ENCODE measurements at places on chromosomes 1 and 21.
A peak's percentile ranks its signal among the peaks of the same experiment; 100 is the strongest.

DNA sequence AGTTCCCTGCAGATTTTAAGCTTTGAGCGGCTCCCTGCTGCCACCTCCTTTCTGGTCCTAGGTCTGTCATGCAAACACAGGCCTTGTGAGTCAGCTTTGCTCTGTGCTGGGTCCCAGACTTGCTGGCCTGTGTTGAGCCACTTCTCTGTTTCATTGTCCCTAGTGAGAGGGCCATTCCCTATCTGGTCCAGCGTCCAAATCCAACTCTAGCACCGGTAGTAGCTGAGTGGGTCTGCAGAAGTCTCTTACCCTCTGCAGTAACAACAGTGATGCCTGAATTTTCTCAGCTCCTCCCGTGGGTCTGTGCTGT, 5.8 kb downstream of the TTC22 start:
- ATAC-seq = peak; percentile 27

GRCh38 chr21:36909901-36910561, 56.4 kb downstream of the HLCS start:
- peak; percentile 92 for ATAC-seq

DNA sequence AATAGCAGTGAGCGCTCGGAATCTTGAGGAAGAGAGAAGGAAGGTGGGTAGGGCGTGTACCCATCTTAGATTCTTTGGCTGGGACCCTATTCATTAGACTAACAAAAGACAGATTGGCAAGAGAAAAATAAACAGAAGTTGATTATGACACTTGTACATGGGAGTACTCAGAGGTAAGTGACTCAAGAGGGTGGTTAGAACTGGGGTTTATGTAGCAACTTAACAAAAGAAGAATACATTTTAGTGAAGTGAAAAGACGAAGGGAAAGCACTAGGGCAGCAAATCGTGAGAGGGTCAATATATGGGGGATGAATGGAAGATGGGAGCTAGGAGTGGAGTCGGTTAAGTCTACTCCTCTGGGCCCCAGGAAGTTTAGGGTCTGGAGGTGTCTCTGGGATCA, 25.8 kb upstream of the RCC2 start:
- ATAC-seq = peak; percentile 59

- no peak for ATAC-seq
Observed at GRCh38 chr1:34792868-34793727, at the start of gene GJA4. GJA4 (plus strand) TSS chr1:34792999; CDS start chr1:34794214, 1,215 bp downstream.

DNA sequence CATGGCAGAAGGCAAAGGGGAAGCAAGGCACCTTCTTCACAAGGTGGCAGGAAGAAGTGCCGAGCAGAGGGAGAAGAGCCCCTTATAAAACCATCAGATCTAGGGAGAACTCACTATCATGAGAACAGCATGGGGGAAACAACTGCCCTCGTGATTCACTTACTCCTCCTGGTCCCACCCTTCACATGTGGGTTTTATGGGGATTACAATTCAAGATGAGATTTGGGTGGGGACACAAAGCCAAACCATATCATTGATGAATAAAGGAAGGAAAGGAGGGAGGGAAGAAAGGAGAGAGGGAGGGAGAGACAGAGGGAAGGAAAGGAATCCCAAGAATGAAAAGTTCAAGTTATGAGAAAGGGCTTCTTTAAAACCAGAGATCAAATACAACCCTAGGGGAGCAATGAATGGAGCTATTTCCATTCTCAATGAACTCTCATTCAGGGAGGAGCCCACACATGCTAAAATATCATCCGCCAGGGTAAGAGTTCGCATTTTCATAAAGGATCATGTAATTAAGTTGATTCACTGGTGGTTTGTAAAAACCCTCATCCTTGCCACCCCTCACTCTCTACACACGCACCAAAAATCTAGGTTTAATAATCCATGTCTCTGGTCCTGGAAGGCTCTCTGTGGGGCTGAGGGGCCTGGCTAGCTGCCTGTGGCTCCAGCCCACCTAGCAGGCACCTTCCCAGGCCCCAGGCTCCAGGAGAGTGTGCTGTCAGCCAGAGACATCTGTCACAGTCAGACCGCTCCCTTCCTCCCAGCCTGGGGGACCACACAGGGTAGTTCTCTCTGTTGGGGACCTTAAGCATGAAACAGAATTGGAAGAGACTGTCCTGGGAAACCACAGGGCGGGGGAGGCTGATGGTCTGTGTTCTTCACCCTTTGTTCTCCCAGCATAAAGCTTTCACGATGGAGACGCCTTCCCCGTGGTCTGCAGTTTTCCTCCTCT, 94.0 kb downstream of the CCDC185 start:
- no peak for ATAC-seq

DNA sequence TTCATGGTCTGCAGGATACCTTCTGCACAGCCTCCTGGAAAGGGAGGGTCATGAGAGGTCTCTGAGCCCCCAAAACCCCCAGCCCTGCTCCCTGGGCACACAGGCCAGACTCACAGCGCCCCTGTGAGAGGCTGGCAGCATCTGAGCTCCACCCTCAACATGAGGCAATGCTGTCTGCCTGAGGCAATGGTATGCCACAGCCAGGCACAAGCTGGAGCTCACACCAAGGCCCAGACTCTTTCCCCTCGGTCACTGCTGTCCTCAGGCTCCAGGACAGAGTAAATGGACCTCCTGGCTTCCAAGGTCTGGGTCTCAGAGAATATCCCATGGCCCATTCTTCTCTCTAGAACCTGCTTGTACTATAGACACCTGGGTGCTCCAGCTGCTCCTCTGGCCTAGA, 17.2 kb downstream of the MEF2D start:
- ATAC-seq = no peak

DNA sequence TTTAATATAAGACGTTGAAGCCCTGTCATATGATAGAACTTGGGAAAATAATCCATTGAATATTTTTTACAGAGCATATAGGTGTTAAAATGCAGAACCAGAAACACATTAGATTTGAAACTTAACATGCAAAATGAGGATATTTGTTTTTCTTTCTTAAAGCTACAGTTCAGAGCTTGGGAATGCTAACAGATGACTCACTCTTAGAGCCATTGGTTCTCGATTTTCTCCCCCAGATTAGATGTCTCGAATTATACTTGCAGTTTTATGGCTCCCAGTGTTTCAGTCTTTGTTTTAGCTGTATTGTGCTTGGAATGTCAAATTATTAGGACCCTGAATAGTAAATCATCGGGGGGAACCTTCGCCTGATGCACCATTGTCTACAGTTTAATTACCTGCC, 575.7 kb upstream of the ZP4 start:
- ATAC-seq = no peak

DNA sequence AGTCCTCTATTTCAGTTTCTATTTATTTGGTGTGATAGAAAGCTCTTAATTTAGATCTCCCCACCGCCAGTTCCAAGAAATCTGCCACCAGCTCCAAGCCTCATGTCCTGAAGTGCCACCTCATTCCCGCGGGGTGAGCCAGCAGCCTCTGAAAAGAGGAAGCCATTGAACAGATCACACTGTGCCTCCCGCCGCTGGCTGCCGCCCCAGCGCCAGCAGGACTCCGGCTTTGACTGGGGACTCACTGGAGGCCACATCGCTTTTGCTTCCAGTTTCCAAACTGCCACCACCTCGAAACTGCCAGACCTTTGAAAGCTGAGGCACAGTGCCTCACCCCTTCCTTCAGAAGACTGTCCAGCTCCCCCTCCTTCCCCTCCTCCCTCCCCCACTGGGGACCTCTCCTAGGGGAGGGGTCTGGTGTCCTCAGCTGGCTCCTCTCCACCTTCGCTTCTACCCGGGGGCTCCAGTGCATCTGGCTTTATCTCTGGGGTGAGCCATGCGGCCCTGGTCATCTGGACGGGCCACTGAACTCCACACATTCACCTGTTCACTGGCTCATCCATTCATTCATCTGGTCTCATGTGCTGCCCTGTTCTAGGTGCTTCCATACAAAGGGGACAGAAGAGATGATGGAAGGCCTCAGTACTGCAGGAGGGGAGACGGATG, 58.9 kb downstream of the VPS26C start:
- peak; percentile 32 for ATAC-seq

- peak; percentile 50 for ATAC-seq
Observed at GRCh38 chr21:37758982-37759381, 157.3 kb downstream of the KCNJ6 start.

DNA sequence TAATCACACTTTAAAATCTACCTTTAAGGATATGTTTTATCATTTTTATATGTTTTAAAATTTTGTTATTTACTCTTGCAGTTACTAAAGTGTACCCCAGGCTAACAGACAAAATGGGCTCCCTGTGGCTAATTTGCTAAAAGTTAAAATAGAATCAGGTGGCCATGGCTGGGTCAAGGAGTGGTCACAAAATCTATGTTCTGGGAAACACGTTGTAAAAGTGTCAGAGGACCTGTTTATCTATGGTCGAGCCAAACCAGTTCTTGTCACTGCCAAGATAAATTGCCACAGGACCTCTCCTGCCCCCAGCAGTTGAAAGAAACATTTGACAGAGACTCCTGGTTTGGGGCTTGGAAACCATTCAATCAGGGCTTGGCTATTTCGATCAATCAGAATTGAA, 21.2 kb upstream of the TTLL7 start:
- peak; percentile 56 for ATAC-seq

GRCh38 chr1:158998781-158999161, 10.9 kb upstream of the IFI16 start:
- ATAC-seq = peak; percentile 59

DNA sequence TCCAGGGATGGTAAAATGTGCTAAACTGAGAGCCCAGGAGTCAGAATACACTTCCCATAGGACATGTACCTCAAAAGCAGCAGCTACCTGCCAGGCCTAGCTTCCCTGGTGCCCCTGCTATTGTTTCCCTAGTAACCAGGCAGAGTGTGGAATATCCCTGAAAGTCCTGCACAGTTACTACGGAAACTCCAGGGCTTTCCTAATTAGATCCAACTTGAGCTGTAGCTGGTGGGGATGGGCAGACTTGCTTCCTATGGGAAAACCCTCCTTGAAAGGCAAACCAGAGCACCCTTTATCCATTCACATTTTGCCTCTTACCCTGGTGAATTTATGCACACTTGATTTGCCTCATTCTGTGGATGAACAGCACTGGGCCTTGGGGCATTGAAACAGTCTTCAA, 559.9 kb upstream of the PBX1 start:
- no peak for ATAC-seq

- no peak for ATAC-seq
Observed at GRCh38 chr1:78334952-78335351, 155.8 kb upstream of the PTGFR start.

GRCh38 chr1:43979528-43980254, 681 bp downstream of the B4GALT2 start:
- peak; percentile 9 for ATAC-seq

DNA sequence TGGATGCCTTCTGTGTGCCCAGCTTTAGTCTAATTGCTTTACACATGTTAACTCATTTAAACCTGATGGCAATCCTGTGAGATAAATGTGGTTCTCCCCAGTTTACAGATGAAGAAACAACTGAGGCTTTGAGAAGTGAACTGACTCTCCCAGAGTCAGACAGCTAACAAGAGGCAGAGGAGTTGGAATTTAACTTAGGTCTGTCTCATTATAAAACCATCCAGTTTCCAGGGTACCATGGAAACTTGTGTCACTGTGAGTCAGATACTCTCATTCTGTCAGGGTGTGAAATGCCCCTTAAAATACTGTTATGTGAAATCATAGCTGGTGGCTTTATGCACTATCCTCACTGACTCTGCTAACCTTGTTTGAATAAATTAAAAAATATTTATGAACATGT, 206.6 kb downstream of the PBX1 start:
- ATAC-seq = no peak

GRCh38 chr21:45248893-45249381, 38.8 kb downstream of the POFUT2 start:
- no peak for ATAC-seq

DNA sequence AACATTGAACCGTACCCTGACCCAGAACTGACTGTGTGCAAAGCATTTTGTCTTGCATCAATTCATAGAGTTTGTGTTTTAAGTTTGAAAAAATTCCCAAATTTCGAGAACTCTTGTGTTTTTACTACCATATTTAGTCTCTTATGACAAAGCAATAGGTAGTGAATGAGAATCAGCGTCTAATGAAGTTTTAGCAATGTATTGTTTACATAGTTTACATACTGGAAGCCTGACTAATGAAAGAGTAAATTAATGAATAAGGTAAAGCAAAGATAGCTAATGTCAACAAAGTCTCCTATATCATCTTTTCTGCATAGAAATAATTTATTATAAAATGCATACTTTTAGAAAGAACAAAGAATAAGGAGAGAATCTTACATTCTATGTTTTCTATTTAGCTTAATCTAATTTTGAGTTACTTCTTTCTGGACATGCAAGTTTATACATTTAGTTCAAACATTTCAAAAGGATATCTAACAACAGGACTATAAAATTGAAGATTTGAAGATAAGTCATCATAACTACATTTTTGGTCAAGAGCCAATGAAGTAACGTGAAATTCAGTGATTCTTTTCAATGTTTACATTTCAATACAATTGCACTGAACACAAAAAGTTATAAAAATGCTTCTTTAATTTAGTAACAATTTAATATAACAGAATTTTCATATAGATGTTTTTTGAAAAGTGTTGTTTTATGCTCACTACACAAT, 1943.7 kb downstream of the NCAM2 start:
- no peak for ATAC-seq

DNA sequence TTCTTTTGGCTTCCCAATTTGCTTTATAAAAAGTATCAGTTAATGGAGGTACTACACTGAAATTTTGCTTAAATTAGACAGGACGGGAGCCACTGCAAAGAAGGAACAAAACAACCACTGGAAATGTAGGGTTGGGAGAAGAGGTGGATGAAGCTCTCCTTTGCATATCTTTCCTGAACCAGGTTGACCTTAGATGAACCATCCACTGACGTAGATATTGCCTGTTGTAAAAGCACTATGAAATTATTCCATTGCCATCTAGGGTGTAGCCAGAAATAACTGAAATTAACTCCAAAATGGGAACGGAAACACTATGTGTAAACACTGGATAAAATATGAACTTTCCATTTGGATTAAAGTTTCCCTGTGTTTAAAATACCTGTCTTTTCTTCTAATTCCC, 1.2 kb upstream of the ABL2 start:
- no peak for ATAC-seq

- no peak for ATAC-seq
Observed at GRCh38 chr1:27649306-27649635, 14.3 kb upstream of the FGR start.

- ATAC-seq = no peak
Observed at GRCh38 chr1:107943694-107944093, 21.3 kb downstream of the VAV3 start.

DNA sequence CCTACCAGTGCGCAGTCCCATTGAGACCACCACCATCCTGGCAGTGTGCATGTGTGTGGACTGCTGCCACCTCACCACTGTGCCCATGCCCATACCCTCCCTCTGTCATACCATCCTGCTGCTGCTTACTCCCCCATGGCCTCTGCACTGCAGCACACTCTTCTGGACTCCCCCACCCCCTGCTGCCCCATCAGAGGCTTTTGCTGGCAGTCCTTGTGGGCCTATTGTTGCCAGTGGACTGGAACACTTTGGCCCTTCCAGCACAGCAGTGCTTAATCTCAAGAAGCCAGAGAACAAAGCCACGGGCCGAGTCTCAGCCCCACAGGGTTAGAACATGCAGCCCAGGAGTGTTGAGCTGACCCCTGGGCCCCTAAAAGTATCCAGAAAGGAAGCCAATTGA, 41.9 kb upstream of the IVNS1ABP start:
- peak; percentile 25 for ATAC-seq

Measured in esophagus mucosa (tissue), 1 donor.